ENCODE measurements at places on chromosomes 7 and 10.

DNA sequence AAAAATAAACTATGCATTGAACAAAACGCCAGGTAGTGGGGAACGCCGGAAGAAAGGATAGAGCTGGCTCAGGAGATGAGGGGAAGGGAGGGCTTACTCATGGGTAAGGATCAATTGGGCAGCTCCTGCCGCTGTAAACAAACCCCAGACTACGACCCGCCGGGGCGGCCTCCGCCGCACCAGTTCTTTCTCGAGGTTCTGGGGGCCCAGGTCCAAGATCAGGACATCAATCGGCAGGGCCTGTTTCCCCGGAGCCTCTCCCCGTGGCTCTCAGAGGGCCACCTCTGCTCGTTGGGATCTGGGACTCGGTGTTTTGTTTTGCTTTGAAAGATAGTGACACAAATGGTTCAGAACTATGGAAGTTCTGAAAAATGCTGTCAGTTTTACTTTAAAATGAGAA is 140.4 kb downstream of the ELFN1 start:
- DNase-seq, result no peak

- DNase-seq, result no peak
Observed at GRCh38 chr7:1733206-1733907, 63.3 kb downstream of the ELFN1 start.

DNA sequence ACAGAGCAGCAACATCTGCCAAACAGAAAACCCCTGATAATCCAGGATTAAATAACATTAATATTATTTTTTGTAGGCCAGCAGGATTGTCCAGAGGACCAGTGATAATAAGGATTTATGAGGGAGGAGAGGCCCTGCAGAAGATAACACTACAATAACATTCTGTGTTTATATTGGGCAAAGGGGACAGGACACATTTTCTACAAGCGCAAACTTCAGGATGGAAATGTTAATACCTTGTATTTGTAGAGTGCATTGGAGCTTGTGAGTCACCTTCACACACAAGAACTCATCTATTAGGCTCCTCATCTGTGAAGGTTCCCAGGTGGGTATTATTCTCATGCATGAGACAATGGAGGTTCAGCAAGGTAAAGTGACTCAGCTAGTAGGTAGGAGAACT is 51.0 kb downstream of the BAMBI start:
- DNase-seq, result no peak

DNA sequence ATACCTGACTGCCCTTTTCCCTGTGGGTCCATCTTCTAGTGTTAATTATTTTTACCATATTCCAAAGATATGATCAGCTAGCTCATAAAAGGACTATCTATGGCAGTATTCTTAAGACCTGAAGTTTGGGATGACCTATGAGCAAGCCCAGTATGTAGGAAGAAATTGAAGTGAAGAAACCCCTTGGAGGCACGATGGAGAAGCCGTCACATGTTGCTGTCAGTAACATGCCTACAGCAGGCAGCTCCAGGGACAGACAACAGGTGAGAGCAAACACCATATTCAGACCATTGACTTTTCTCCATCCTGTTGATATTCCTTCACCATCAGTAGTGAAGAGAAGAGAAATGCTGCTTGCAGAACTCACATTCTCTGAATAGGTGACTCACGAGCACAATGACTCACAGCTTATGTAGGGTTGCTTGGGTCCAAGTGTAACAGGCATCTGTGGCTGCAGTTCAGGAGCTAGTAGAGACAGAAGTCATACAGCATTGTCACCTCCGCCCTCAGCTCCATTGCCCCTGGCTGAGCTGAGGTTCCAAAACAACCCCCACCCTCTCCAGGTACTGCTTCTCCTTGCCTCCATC is 8.4 kb upstream of the LYZL2 start:
- peak; percentile 6 for DNase-seq

- no peak for DNase-seq
Observed at GRCh38 chr7:55410667-55411239, 45.6 kb downstream of the LANCL2 start.

DNA sequence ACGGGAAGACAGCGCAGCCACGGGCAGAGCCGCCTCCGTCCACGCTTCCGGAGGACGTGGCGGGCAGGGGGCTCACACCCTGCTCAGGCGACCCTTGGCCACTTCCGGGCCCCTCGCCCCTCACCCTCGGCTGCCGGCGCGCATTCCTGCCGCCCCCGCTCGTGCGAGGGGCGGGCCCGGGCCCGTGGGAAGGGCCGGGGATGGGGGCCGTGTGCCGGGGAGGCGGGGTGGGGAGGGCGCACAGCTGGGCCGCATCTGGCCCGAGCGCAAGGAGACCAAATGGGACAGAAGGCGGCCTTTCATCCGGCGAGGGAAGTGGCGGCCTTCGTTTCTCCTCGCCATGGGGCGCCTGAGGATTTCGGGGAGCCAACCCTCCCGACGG is 846 bp upstream of the LFNG start:
- DNase-seq, result no peak

DNA sequence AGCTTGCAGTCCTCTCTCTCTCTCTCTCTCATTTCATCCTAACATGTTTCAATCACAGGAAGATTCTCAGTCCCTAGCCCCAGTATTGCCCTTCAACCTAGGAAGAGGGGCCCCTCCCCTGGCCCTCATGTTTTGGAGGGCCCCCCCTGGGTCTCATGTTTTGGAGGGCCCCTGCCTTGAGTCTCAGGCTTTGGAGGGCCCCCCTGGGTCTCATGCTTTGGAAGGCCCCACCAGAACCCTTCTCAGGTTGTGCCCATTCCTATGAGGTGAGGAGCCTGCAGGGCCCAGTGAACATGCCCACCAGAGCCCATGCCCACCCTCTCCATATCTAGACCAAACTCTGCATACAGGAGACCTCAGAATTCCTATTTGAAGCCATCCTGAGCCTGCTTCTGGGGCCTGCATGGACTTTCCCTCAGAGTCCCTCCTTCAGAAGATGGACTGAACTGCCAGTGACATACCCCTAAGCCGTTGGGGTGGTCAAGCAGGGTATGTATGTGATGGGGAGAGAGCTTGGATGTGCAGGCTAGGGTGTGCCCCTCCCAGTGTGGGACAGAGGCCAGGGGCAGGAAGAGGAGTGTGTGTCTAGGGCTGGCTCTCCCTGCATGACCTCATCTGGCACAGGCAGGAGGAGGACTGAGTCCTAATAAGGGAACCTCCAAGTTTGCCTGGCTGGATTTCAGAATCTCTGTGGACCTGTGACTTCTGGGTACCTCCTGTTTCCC is 8.1 kb upstream of the VDAC2 start:
- DNase-seq, result no peak

- DNase-seq, result no peak
Observed at GRCh38 chr7:49695971-49696370, 77.5 kb upstream of the VWC2 start.

- DNase-seq, result no peak
Observed at GRCh38 chr10:122476333-122476695, 15.0 kb downstream of the HTRA1 start.

DNA sequence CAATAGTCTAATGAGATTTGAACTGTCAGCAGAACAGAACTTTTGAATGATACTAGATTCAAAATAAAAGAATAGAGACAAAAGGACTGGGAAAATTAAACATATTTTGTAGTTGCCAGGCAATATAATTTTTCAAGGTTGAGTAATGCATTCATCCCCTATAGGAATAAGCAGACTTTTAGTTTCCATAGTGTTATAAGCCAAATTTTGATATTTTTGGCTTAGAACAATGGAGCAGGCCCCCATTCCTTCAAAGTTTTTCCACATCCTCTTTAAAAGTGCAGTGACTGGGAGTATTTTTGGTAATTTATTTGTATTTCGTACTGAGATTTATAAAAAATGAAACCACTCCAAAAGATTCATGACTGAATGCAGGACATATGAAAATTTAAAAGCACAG is 24.0 kb downstream of the MEOX2 start:
- no peak for DNase-seq

DNA sequence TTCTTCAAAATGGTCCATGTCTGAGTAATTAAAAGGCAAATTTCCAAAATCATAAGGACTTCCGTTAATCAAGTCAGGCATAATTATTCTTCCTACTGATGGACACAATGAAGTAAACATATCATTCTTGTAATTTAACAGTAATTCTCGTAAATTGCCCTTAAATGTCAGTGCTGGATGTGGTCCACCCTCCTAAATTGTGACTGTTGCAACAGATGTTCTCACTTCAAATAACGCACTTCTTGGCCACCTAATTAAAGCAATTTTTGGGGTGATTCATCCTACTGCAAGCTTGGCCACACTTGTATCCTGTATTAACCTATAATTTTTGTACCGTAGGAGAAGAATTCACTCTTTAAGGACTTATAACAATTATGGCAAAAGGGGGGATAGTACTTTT is 1.9 kb downstream of the COL1A2 start:
- no peak for DNase-seq

GRCh38 chr7:155856656-155857055 is 44.4 kb upstream of the SHH start:
- no peak for DNase-seq

DNA sequence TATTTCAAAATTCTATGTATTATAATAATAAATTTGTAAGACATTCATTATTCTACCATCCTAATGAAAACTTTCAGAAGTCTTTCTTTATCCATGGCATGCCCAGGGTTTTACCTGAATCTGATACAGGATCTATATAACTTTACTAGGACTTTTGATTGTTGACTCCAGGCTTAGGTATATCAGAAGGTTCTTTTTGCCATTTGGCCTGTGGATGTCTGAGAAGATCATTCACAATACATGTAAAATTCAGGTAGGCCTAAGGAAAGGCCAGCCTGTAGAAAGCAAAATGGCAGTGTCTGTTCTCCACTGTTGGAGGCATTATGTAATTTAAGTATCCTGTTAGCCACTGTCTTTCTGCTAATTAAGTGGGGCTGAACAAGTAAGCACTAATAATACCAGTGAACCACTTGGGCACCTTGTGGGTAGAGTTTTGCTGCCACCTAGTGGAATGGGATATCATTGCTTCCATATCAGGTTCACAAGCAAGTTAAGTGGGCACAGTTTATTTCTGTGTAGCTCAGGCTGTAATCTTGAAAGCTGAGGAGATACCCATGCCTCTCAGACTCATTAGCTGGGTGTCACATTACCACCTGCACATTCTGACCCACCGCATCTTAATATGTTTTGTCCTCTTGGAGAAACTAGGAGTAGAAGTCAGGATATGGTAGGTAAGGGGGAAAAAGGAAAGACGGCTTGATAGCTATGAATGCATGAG is 105.5 kb downstream of the SEPTIN7 start:
- DNase-seq, result peak; percentile 61

DNA sequence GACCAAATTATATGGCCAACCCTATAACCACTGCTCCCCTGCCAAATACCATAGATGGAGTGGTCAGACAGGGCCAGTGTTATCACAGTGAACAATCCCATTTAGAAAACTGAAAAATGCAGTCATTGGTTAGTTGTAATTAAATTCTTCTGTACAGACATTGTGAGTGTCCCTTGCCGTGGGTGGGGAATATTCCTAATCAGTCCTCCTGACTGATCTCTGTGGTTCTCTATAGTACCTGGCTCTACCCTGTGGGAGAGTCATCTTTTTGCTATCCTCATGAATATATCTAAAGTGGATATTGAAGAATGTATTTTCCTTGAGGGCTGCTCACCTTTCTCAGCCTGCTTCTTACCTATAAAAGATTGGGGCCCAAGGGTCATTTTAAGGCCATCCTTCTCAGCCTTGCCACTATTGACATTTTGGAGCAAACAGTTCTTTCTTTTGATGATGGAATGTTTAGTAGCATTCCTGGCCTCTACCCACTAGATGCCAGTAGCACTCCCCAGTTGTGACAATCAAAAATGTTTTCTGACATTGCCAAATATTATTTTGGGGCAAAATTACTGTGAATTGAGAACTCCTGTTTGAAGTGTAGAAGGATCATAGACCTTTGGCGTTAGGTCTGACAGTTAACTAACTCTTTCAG is 110.2 kb downstream of the MAPK8 start:
- DNase-seq, result no peak

- no peak for DNase-seq
Observed at GRCh38 chr10:73439605-73440312, 6.4 kb upstream of the MSS51 start.

DNA sequence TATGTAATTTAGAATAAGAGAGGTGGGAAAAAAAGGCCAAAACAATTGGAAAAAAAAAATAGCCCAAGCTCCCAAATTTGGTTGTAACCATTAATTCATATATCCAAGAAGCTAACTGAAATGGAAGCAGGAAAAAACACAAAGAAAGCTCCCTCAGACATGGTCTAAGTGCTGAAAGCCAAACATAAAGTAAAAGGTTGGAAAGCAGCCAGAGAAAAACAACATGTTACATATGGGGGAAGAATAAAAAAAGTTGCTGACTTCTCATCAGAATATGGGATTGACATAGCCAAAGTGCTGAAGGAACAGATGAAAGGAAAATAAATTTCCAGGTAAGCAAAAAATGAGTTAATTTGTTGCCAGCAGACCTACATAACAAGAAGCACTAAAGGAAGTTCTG is 40.3 kb downstream of the PDZD8 start:
- no peak for DNase-seq

DNA sequence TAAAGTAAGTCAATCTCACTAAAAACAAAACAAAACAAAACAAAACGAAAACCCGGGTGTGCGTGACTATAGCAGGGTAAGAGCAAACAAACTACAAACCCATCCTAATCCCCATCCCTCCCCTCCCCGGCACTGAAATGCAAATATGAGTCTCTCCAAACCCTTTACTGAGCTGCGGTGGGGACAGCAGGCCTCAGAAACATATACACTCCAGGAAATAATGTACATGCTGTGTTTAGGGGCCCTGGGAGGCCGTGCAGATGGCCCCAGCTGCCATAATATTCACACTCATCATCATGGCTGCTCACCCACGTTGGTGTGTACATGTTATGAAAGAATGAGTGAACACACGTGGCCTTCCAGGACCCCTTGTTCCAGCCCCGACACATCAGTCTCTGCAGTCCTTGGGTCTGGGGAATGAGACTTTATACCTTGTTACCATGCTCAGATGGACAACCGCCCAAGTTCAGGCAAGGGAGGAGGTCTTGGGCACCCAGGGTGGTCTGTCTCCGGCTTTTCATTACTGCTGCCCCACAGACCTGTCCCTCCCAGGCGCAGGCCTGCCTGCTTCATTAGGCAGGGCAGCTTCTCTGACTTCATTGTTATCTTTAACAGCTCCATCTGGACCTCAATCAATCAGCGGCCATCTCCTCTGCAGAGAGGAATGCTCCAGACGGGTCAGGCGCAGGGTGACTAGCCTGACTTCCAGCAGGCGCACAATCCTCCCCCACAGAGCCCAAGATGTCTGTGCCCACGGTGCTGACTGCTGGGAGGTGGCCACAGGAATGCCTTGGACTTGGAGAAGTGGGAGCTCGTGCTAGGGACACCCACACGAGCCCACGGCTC is 20.6 kb downstream of the HSPA12A start:
- DNase-seq, result no peak

Data from foreskin melanocyte (primary cell).